Activated T-cell treated with anti-CD3 and anti-CD28 coated beads, Interleukin-2, amount 50 U/mL, for 1 hour (primary cell): ENCODE measurements at places on chromosomes 16 and 17.

DNA sequence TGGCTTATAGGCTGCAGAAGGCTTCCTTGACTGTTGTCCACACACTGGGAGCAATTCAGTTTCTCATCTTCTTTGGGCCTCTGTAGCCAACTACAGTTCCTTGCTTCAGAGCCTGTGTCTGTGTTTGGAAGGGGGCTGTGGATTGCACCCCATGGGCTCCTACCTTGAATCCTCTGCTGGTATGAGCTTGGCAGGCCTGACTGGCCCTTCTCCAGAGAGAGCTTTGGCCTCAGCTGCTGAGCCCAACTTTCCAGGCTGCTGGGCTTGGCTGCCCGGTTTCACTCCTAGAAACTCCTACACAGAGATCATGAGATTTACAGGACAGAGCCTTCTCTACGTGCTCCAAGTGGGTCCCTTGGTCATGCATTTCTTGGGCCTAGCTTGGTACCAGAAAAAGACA lies 354.4 kb downstream of the SNX29 start:
- no peak for DNase-seq

GRCh38 chr16:70460737-70461261 lies 6.4 kb downstream of the FCSK start:
- DNase-seq: no peak

- no peak for DNase-seq
Observed at GRCh38 chr16:54281535-54282201, 4.9 kb downstream of the IRX3 start.

DNA sequence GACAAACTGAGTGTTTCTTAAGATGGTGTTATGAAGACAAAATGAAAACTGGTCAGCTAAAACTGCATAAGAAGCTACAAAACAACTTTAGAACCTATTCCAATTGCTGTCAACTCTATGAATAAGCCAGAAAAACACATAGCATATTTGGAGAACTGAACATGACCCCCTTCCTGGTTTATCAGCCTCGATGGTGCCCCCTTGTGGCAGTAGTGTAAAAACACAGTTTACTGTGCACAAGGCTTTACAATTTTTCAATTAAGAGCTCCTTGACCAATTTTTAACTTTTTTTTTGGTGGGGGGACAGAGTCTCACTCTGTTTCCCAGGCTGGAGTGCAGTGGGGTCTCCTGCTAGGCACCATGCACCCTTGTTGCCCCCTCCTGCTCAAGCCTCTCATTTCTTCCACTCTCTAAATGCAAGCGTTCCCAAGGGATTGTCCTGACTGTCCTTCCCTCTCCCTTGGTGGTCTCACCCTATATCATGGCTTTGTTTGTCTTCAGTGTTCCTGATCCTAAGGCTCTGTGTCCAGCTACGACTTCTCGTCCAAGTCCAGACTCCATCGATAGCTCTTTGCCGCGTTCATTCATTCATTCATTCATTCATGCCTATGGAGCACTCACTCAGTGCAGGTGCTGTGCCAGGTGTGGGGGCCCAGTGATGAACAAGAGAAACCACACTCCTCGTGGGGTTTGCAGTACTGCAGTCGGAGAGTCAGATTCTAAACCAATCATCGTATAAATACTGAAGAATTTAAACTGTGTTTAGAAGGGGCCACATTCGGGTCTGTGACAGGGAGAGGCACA lies 7.5 kb downstream of the EIF1 start:
- DNase-seq: peak; percentile 59

DNA sequence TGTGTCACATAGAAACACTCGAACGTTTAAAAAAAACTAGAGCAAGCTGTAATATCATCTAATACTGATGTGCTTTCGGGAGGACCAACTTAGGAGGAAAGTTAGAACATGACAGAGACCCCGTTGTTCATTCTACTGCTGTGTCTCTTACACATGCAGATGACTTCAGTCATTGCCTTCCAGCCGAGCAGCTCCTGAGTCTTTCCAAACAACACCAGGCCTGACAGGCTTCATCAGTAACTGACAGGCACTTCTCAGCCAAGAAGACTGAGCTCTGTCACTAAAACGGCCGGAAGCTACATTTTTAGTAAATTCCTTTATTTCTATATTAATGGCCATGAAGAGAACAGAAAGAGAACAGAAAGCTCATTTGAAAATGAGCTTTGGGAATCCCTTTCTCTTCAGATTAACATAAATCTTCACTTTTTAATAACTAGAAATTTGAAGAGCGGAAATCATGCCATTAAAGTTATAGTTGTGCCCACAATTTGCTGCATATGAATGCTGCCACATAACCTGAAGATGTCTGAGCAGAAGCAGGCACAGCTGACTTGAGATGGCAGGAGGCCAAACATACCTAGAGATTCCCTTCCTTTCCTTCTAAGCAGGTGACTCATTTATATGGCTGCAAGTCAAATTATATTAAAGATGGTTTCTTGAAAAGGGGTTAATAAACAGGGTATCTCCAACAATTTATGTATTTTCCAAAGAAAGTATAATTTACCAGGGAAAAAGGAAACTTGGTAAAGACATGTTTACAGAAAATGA lies 148.9 kb downstream of the ITFG1 start:
- DNase-seq: no peak

- no peak for DNase-seq
Observed at GRCh38 chr17:57276621-57277020, 20.3 kb downstream of the MSI2 start.

DNA sequence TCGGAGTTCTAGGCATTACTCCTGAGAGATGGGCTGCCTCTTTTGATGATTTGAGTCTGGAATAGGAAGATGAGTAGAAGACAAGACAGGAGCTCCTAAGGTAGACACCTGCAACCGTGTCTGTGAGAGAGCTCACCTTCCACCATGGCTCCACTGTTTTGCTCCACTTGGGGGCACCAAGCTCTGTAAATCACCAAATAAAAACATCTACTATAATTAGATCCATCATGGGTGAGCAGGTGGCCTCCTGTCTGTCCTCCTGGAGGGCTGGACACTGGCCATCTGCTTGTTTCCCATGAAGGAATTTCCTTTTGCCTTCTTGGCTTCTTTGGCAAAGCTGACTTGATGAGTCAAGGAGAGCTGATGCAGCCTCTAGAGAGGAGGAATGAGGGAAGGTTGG lies 179.0 kb downstream of the HAPSTR1 start:
- no peak for DNase-seq

- peak; percentile 90 for DNase-seq
Observed at GRCh38 chr17:41648411-41649195, 24.2 kb upstream of the KRT17 start.

DNA sequence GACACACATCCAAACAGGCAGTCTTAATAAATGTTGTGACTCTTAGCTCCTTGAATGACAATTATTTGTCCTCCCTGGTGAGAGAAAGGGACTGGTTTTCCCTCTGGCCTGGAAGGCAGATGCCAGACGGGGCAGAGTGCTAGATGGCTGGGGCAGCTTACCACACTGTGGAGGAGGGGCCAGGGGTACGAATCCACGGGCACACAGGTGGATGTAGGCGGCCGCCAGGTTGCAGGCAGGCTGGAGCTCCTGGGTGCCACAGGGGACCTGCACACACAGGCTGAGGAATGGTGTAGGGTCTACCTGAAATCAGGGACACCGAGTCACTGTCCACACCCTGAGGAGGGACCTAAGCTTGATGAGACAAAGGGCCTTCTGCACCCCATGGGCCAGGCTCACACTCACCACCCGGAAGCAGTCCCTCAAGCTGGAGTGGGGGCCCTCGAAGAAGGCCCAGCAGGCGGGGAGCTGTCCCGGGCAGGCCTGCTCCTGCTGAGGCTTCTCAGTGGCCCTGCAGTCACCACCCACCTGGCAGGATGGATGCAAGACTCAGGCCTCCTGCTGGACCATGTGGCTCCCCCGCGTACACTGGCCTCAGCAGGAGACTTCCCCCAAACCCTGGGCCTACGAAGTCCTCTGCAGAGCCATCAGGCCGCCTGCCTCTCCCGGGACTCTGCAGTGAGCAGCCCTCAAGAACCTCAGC lies 38.4 kb downstream of the RMI2 start:
- DNase-seq: no peak

- DNase-seq: peak; percentile 87
Observed at GRCh38 chr17:43546319-43547188, at the start of gene ETV4. Gene ETV4, minus strand, starts transcription at chr17:43546340. Its CDS starts 723 bp downstream, at chr17:43545617.

DNA sequence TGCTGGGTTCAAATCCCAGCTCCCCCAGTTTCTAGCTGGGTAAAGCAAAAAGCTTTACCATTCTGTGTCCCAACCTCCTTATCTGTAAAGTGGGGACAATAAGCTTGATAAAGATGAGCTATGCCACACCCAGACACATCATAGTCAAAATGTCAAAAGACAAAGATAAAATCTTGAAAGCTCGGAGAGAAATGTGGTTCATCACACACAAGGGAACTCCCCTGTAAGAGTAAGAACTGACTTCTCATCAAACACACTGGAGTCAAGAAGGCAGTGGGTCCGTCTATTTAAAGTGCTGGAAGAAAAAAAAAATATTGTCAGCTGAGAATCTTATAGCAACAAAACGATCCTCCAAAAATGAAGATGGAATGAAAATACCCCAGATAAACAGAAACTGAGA lies 25.3 kb downstream of the CACNG5 start:
- DNase-seq: no peak

DNA sequence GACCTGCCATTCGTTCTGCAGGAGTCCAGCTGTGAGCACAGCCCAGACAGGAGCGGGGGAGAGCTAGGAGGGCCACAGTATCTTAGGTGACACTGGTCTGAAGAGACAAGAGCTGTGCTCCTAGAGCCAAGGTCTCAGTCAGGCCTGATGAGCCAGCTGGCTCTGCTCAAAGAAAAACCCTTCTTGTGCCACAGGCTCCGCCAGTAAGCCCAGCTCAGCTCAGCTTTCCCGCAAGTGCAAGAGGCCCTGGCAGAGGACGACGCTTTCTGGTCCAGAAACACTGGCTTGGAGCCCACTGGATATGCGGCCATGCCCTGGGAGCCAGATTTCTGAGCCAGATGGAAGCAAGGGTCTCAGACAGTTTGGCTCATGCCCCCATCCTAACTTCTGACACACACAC lies 23.9 kb downstream of the PEMT start:
- no peak for DNase-seq

- no peak for DNase-seq
Observed at GRCh38 chr16:65905331-65905730, 461.2 kb upstream of the CDH5 start.

DNA sequence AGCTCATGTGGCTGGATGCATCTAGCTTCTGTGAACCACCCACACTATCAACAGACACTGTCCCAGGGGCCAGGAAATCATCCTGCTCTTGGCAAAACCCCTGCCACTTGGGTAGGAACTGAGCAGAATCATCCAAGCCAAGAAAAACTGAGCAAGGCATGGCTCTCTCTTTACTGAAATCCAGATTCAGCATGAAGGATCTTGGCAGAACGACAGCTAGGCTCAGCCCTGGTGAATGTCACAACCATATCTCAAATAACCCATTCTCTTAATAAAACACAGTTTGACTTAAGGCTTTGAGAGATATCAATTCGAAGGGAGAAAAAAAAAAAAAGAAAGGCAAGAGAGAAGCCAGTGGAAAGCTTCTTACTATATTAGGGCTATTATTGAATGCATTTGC lies 72.2 kb downstream of the MAF start:
- DNase-seq: no peak

GRCh38 chr17:81160306-81160705 lies 5.0 kb upstream of the PVALEF start:
- DNase-seq: no peak

DNA sequence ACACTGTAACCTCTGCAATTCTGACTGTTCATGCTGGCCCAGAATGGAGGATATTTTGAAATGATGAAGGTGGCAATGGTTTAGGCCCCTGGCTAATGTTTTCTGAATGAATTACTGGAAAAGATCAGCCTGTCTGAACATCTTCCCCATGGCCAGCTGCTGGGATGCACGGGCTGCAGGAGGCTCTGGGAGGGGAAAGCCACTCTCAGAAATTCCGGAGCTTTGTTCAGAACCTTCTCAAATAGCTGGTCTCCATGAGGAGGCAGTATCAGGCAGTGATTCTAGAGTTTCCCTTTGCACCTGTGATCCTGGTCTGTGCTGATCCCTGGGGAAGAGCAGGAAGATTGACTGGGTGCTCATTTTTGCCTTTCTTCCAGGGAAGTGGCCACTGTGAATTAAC lies 5.0 kb downstream of the SLC6A2 start:
- no peak for DNase-seq

GRCh38 chr17:45578516-45579455 lies 88.3 kb upstream of the PLEKHM1 start:
- DNase-seq: no peak

GRCh38 chr16:19114359-19115147 lies 789 bp downstream of the ITPRIPL2 start:
- no peak for DNase-seq

DNA sequence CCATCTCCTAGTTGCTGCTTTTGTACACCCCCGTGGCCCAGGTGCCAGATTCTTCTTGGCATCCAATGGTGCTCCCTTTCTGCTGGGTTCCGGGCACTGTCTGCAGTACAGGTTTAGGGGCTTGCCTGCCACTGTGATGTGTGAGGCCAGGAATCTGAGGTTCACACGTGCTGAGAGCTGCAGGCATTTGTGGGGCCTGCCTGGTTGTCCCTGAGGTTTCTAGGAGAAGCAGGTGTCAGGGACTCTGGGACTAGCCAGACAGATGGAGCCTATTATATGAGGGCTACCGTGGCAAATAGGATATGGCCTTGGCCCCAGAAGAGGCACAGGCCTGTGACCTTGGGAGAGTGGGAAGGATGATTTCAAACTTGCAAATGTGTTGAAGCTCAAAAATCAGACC lies 29.3 kb downstream of the NDEL1 start:
- no peak for DNase-seq

- peak; percentile 24 for DNase-seq
Observed at GRCh38 chr16:90046122-90046970, 27.1 kb upstream of the DBNDD1 start.

DNA sequence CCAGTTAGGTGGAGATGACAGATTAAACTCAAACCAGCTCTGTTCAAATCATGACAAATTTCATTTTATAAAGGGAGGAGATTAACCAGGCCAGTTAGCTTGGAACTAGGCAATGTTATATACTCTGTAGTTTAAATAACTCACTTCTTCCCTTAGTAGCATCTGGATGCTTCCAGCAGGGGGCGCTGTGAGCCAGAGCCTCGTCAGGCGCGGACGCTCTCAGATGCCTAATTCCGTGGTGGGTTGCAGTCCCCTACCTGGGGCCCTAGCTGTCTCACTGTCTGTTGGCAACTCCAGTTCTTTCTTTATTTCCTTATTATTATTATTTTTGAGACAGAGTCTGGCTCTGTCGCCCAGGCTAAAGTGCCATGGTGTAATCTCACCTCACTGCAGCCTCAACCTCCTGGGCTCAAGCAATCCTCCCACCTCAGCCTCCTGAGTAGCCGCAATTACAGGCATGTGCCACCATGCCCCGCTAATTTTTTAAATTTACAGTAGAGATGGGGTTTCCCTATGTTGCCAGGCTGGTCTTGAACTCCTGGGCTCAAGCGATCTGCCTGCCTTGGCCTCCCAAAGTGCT lies 17.3 kb upstream of the WFDC1 start:
- peak; percentile 69 for DNase-seq

- DNase-seq: no peak
Observed at GRCh38 chr16:6190776-6191175, 1093.2 kb upstream of the EEF2KMT start.

- no peak for DNase-seq
Observed at GRCh38 chr16:27316038-27316680, 2.4 kb downstream of the IL4R start.

- DNase-seq: no peak
Observed at GRCh38 chr17:27564463-27564862, 66.5 kb upstream of the LGALS9 start.

GRCh38 chr16:80369138-80369958 lies 171.4 kb upstream of the DYNLRB2 start:
- no peak for DNase-seq

GRCh38 chr16:55322327-55322726 lies 1.7 kb upstream of the IRX6 start:
- DNase-seq: no peak

GRCh38 chr17:73182616-73183310 lies 10.1 kb upstream of the COG1 start:
- no peak for DNase-seq
